ENCODE measurements at places on chromosomes 2 and 18. TPM values are rescaled to one million over a fixed set of nuclear protein-coding genes. Genes with fewer than 3 reads are reported as not detected.

The SEPTIN10 gene
- not detected for total RNA-seq

The CCDC141 gene
- 19.5 TPM for total RNA-seq

The ANTXR1 gene
- 0.05 TPM for total RNA-seq

The GKN1 gene
- total RNA-seq, result not detected

The DNER gene
- not detected for total RNA-seq

GRCh38 chr2:163733301-163733938 is 2.4 kb downstream of the FIGN start:
- H3K36me3 ChIP-seq, result no peaks in the 10 kb centered on the region
- H3K27ac ChIP-seq, result no peak overlapping the region
- DNase-seq, result no peak
- peaks cover 4% of the 10 kb centered on the region for H3K4me1 ChIP-seq

GRCh38 chr2:147182260-147182659 is 662.6 kb upstream of the ACVR2A start:
- H3K4me3 ChIP-seq, result no peak overlapping the region
- DNase-seq, result peak; percentile 21
- H3K27ac ChIP-seq, result no peak overlapping the region

GRCh38 chr2:108460345-108461037 is 11.5 kb downstream of the GCC2 start:
- no peak for DNase-seq
- H3K27ac ChIP-seq, result peak overlapping the region; percentile 21
- no peaks in the 10 kb centered on the region for H3K27me3 ChIP-seq
- H3K36me3 ChIP-seq, result peaks cover 87% of the 10 kb centered on the region
- H3K4me3 ChIP-seq, result no peak overlapping the region

GRCh38 chr18:64399566-64399965 is 250.7 kb upstream of the LINC00305 start:
- no peaks in the 10 kb centered on the region for H3K27me3 ChIP-seq
- no peaks in the 10 kb centered on the region for H3K36me3 ChIP-seq
- no peaks in the 10 kb centered on the region for H3K4me1 ChIP-seq
- H3K27ac ChIP-seq, result no peak overlapping the region
- no peak overlapping the region for H3K4me3 ChIP-seq

GRCh38 chr18:39389800-39390379 is 1824.3 kb upstream of the CELF4 start:
- DNase-seq, result no peak
- no peaks in the 10 kb centered on the region for H3K27me3 ChIP-seq
- H3K27ac ChIP-seq, result no peak overlapping the region
- H3K4me1 ChIP-seq, result no peaks in the 10 kb centered on the region
- H3K4me3 ChIP-seq, result no peak overlapping the region

- no peak overlapping the region for H3K27ac ChIP-seq
- H3K4me3 ChIP-seq, result no peak overlapping the region
- no peaks in the 10 kb centered on the region for H3K4me1 ChIP-seq
- no peak for DNase-seq
- H3K27me3 ChIP-seq, result no peaks in the 10 kb centered on the region
These were observed 31.6 kb downstream of the TWSG1 start for GRCh38 chr18:9366126-9366714.

- peaks cover 14% of the 10 kb centered on the region for H3K27me3 ChIP-seq
- H3K36me3 ChIP-seq, result no peaks in the 10 kb centered on the region
- H3K4me3 ChIP-seq, result no peak overlapping the region
- H3K27ac ChIP-seq, result no peak overlapping the region
These were observed 12.5 kb downstream of the SPTBN1 start for GRCh38 chr2:54468673-54469072.

GRCh38 chr2:100045000-100045399 is 97.4 kb downstream of the AFF3 start:
- no peak for DNase-seq
- H3K27ac ChIP-seq, result no peak overlapping the region
- H3K4me1 ChIP-seq, result no peaks in the 10 kb centered on the region
- H3K27me3 ChIP-seq, result no peaks in the 10 kb centered on the region

- H3K27ac ChIP-seq, result no peak overlapping the region
- H3K27me3 ChIP-seq, result no peaks in the 10 kb centered on the region
- H3K4me1 ChIP-seq, result no peaks in the 10 kb centered on the region
- DNase-seq, result no peak
- H3K36me3 ChIP-seq, result no peaks in the 10 kb centered on the region
These were observed 159.1 kb upstream of the LHCGR start for GRCh38 chr2:48914477-48915089.

DNA sequence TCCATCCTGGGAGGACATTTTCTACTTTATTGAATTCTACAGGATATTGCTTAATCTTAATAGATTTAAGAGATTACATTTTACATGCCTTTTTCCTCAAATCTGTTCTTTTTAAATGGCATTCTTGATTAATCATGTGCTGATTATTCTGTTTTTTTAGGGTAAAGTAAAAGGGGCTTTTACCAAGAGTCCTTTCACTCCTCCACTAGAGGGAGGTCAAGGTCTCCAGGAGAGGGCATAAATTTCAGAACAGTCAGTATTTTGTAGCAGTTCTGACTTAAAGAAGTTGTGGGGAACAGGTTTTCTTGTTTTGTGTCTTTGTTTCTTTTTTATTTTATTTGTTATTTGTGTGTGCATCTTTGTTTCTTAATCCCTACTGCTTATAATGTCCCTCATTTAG is 25.4 kb downstream of the WDR75 start:
- no peaks in the 10 kb centered on the region for H3K4me1 ChIP-seq
- peaks cover 73% of the 10 kb centered on the region for H3K36me3 ChIP-seq
- no peak overlapping the region for H3K4me3 ChIP-seq
- H3K27ac ChIP-seq, result no peak overlapping the region

DNA sequence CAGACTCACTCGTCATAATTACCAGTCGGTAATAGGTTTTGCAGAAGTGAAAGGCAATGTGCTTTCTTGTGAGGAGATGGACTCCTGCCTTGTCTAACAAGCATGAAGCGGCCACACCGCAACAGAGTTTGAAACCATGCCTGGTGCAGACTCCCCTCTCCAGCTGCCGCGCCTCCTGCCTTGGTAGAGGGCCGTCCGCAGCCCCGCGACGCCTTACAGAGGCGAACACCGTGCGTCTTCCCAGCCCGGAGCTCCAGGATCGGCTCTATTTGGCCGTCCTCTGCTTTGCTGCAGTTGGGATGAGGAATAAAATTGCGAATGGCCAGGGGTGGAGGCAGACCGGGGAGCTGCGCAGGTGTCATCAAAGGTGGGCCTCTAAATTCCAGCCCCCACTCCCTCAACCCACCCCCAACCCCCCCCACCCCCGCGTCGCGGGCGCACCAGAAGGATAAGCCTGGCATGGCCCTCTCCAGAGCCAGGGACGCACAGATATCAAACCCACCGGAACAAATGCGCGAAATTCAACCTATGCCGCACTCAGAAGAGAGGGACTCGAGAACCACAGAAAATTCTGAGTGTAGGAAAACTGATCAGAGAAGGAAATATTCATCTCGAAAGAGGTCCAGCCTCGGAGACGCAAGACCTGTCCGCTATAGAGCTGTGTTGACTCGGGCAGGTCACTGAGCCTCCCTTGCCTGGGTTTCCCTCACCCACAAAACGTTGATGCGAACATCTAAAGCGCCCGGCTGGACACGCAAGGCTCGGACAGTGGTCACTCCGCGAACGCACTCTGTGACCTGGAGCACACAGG is 1.1 kb downstream of the TRABD2A start:
- peak; percentile 46 for DNase-seq
- H3K27ac ChIP-seq, result peak overlapping the region; percentile 86
- H3K36me3 ChIP-seq, result peaks cover 22% of the 10 kb centered on the region
- H3K27me3 ChIP-seq, result no peaks in the 10 kb centered on the region
- peak overlapping the region; percentile 92 for H3K4me3 ChIP-seq

- no peak overlapping the region for H3K27ac ChIP-seq
- no peak overlapping the region for H3K4me3 ChIP-seq
- H3K36me3 ChIP-seq, result no peaks in the 10 kb centered on the region
- DNase-seq, result peak; percentile 74
- peaks cover 35% of the 10 kb centered on the region for H3K4me1 ChIP-seq
- H3K27me3 ChIP-seq, result no peaks in the 10 kb centered on the region
These were observed 68.5 kb downstream of the COPS8 start for GRCh38 chr2:237154082-237154638.

GRCh38 chr18:79523206-79523735 is 127.5 kb downstream of the NFATC1 start:
- peaks cover 10% of the 10 kb centered on the region for H3K36me3 ChIP-seq
- H3K4me1 ChIP-seq, result peaks cover 66% of the 10 kb centered on the region
- H3K27me3 ChIP-seq, result no peaks in the 10 kb centered on the region
- H3K27ac ChIP-seq, result peak overlapping the region; percentile 97
- H3K4me3 ChIP-seq, result peak overlapping the region; percentile 60
- peak; percentile 54 for DNase-seq

GRCh38 chr18:75201282-75202270 is 7.4 kb downstream of the PTGR3 start:
- no peak for DNase-seq
- H3K27ac ChIP-seq, result no peak overlapping the region
- peaks cover 19% of the 10 kb centered on the region for H3K27me3 ChIP-seq
- peaks cover 28% of the 10 kb centered on the region for H3K36me3 ChIP-seq

DNA sequence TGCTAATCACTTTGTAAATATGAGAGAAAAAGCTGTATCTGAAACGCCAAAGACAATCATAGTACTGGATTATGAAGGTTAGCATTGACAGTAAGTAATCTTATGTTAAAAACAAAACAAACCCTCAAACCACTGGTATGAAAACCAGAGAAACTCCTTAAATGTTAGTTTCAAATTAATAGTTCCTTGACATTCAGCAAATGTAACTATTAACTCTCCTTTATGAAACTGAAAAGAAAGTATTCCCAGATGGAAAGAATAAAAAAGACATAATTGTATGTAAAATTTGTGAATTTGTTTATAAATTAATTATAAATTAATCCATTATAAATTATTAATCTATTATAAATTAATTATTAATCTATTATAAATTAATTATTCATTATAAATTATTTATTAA is 12.3 kb downstream of the FASTKD1 start:
- H3K27me3 ChIP-seq, result no peaks in the 10 kb centered on the region
- peaks cover 31% of the 10 kb centered on the region for H3K36me3 ChIP-seq
- no peak overlapping the region for H3K27ac ChIP-seq
- H3K4me1 ChIP-seq, result no peaks in the 10 kb centered on the region
- H3K4me3 ChIP-seq, result no peak overlapping the region
- DNase-seq, result no peak

DNA sequence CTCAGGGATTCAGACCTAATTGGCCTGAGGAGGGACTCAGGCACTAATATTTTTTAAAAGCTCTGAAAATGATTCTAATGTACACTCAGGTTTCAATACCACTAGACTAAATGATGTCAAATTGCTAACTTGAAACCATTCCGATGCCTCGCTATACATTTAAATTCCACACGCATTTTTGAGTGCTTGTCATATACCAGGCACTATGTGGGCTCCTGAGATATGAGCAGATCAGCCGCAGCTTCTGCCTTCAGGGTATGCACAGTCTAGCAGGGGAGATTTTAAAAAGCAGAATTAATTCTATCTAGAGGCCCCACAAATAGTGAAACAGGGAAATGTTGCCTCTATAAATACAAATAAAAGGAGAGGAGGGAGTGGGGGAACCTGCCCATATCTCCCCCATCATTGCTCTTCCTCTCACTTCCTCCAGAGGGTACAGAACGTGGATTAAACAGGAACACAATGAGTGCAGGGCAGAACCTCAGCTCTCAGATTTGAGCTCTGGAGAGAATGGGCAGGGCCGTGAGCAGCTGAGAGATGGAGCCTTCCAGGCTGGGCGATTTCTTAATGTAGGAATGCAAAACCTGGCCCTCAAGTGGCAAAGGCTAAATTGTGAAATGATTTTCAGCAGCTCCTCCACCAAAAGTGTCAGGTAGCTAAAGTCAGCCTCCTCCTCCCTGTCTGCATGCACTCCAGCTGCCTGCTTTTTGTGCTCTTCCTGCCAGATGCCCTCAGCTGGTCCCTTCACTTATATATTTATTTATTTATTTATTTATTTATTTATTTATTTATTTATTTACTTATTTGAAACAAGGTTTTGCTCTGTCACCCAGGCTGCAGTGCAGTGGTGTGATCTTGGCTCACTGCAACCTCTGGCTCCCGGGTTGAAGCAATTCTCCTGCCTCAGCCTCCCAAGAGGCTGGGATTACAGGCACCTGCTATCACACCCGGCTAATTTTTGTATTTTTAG is 24.6 kb upstream of the LBH start:
- H3K36me3 ChIP-seq, result no peaks in the 10 kb centered on the region
- H3K27ac ChIP-seq, result no peak overlapping the region
- no peak overlapping the region for H3K4me3 ChIP-seq
- peaks cover 6% of the 10 kb centered on the region for H3K27me3 ChIP-seq
- no peak for DNase-seq

DNA sequence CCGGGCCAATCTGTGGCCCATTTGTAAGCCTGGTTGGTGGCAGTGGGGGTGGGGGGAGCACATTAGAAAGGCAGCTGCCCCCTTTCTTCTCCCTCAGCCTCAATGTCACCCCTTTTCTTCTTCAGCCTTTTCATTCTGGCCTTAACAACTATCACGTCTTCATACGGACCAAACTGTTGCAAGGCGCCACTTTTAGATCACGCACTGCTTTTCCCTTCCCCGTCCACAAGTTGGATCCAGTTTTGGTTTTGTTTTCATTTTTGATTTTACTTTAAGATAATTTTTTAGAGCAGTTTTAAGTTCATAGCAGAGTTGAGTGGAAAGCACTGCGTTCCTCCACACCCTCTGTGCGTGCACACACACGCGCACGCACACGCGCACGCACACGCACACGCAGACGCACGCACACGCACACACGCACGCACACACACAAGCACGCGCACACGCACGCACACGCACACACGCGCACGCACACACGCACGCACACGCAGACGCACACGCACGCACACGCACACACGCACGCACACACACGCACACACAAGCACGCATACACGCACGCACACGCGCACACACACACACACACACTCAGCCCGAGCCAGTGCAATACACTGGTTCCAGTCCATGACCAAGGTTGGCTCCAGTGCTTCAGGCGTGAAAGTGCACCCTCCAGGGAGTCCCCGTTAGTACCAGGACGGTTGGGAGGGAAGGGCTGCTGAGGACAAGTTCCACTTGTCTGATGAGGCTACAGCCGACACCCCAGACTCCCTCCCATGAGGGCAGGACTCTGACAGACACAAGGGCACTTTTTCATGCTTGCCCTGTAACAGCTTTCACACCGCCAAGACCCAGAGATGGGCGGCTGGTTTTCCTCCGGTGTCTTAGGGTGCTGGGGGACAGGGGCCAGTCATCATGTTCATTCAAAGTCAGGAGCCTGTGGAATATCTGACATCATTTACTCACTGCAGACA is 22.4 kb downstream of the FBLN7 start:
- no peak for DNase-seq
- peaks cover 16% of the 10 kb centered on the region for H3K4me1 ChIP-seq
- H3K4me3 ChIP-seq, result no peak overlapping the region
